ENCODE measurements at places on chromosomes 4 and X.
A peak's percentile ranks its signal among the peaks of the same experiment; 100 is the strongest.

DNA sequence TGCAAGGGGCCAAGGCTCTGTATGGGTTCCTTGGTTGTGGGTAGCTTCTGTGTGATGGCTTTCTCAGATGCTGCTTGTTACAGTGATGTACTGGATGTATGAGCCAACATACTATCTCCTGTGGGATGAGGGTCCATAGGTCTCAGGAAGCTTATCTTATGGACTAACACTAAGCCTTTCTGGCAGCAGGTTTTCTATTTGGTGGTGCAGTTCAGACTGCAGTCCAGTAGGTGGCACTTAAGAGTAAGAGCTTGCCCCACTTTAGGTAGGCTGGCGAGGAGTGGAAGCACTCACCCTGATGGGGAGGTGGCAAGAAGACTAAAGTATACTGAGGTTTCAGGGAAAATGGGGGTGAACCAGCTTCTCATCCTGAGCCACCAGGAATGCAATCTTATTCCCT lies 306.7 kb upstream of the MAOA start:
- DNase-seq, result peak; percentile 46

DNA sequence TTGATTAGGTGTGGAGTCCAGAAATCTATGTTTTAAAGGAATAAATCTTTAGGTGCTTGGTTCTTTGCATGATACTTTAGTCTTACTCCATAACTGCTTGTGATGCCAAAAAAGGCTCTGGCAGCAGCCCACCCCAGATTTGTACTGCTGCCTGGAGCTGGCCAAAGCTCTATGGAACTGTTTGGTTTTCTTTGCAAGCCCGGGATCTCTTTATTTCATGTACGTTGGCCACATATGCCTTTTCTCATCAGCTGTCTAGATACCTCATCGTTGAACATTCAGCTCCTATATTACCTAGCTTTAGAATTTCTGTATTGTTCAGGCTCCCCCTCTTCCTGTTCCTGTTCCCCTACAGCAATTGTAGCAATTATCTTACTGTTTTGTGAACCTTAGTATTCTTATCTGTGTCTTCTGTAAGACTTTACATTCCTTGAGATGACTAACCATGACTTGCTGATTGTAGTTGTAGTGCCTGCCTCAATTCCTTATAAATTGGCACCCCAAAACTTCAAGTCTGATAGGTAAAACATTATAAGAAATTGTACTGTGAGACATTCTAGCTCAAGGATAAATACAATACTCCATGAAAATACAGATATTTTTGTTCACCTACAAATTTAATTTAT lies 199.4 kb upstream of the GPRIN3 start:
- DNase-seq, result no peak

DNA sequence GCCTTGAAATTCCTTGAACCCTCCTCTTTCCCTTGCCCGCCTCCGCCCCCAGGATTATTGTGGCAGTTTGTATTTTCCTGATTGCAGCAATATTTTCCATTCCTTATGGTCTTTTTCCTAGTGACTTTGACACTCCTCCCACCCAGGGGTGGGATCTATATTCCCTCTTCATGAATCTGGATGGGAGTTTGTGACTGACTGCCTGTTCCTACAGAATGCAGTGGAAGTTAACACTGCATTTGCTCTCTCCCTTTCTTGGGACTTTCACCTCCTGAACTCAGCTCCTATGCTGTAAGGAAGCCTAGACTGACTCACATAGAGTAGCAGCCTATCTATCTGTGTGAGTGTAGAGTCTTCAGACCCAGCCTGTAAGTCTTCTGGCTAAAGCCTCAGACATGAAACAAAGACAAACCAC lies 2.2 kb downstream of the FUNDC2 start:
- DNase-seq, result peak; percentile 33

DNA sequence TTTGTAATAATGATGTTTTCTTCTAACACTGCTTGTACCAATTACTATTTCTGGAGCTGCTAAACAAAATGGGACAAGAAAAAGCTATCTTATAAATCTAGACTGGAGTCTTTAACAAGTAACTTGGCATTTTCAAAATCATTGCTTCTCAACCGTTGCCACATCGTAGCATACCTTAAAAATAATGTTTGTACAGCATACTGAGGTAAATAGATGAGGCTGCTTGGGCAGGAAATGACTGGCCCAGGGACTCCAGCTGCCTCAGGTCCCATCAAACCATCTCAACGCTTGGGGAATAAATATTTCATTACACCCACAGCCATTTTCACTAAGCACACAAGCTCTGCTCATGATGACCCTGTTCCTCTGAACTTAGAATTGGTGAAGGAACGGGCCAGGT lies 115.1 kb downstream of the SPANXA1 start:
- DNase-seq, result peak; percentile 37

DNA sequence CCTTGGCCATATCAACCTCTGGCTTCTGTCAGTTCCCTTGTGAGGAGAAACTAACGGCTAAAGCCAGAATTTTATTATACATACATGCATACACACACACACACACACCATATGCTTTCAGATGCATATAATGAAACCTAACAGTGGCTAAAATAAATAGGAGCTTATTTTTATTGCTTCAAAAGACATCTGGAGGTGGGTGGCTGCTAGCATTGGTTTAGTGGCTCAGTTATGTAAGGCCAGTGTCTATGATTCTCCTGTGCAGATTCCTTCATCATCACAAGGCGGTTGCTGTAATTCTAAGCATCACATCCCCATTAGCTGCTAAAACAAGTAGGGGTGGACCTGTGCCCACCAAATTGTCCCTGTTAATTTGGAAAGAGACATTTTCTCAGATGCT lies 110.8 kb downstream of the MAPK10 start:
- no peak for DNase-seq

DNA sequence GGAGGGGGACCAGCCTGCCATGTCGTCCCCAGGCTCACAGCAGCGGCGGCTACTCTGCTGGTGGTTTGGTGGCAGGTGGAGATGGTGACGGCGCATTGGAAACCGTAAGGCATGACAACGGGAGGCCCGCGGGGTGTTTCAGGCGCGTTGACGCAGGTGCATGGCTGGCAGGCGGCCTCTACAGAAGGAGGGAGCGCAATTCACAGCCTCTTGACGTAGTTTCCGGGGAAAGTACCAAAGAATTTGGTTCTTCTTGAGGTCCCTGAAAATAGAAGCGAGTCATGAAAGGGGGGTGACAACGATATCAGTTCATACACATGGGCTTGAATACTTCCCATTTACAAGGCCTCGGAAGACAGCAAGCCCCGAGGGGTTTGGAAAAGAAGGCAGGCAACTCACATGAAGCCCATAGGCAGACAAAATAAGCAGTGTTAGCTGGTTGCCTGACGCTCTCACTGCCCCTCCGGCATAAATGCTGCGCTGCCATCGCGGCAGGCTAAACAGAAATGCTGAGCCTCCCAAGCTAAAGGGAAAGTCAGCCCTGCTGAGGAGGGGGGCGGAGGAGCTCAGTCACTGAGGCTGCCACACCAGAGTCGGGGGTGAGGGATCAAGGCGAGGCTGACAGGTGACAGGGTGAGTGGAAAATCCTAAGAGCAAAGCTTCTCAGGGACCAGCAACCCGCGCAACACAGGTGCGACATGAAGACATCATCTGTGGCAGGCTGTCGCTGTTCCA lies 52.3 kb upstream of the PDLIM3 start:
- DNase-seq, result no peak

- peak; percentile 15 for DNase-seq
These were observed 177.3 kb upstream of the DKK2 start for GRCh38 chr4:107213410-107213809.

DNA sequence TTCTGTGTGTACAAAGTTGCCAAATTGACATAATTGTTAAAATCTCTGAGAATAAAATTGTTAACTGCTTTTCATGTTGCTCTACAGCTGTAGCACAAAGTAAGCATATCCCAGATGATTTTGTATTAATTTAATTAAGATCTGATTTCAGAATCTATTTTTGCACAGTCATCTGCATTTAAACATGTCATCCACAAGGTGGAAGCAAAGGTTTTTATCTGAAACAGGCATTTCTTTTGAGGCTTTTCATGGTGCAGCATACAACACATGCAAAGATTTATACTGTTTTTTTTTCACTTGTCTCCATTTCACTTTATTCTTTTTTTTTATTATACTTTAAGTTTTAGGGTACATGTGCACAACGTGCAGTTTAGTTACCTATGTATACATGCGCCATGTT lies 51.2 kb downstream of the GC start:
- peak; percentile 39 for DNase-seq

GRCh38 chr4:2395584-2395983 lies 22.9 kb downstream of the ZFYVE28 start:
- no peak for DNase-seq

GRCh38 chr4:144740316-144740715 lies 94.4 kb downstream of the HHIP start:
- no peak for DNase-seq

DNA sequence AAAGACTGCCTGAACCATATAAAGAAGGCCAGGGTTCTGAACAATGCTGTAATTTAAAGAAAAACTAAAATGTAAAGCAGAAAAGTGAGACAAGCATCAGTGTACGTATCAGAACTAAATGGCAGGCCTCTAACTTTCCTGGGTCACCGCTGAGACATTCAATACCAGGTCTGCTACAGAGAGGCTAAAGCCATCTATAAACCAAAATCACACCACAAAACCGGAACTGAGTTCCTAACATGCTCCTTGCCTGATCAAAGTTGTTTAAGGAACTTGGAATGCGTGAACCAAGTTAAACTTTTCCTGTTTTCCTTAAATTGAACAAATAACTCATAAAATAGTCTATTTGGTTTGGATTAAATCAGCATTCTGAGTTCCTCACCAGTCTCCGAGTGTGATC lies 55.3 kb upstream of the TECRL start:
- no peak for DNase-seq

DNA sequence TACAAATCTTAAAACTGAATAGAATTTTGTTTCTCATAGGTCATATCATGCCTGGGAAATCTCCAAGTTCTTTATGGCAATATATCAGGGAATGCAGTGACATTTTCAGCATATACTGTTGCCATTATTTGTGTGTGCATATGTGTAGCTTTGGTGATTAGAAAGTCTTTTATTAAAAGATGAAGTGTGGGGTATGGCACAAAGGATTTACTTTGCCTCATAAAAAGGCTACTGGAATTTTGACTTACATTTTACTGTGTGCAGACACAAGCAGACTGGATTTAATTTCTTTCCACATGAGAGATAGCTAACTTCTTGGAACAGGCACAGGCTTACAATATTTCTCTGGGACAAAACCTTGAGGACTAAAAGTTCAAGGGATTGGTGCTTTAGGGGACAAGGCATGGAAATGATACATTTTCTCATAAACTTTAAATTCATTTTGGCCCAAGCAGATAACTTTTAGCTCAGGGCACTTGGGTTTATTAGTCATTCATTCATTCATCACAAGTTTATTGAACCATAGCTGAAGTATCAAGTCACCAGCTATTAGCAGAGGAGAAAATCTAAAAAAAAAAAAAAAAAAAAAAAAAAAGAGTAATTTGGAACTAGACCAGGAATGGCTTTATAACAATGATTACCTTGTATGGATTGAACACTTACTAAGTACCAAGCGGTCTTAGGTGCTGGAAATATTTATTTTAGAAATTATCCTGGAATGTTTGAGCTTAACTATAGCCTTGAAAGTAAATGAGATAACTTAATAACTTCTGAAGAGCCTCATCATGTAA lies 191.5 kb downstream of the SLIT2 start:
- no peak for DNase-seq

DNA sequence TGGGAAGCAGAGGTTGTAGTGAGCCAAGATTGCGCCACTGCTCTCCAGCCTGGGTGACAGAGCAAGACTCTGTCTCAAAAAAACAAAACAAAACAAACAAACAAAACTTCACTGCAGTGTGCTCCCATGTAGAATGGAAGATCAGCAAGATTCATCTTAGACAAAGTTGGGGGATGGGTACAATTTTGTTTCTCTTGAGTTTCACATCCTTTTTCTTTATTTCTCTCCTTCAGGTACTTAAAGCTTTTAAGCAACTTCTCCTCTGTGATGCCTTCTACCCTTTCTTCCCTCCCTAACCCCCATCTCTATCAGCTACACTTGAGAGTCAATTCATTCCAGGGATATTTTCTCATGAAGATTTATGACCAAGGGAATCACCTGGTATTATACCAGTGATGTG lies 15.5 kb upstream of the RBBP7 start:
- no peak for DNase-seq

- DNase-seq, result no peak
These were observed 424.3 kb downstream of the SLITRK2 start for GRCh38 chrX:146241902-146242301.

DNA sequence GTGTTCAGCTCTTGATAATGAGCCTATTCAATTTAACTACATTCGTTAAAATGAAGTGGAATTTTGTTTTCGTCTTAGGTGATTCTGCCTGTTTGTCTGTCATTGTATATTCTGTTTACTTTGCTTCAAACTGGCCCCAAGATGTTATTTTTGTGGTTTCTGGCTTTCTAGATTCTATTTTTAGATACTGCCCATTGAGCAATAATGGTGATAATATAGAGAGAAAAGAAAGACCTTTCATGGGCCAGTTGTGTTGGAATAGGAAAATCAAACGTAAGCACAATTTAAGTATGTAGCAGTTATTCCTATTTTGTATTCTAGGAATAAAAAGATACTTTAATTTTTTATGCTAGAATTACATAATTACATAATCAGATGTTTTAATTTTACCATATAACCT lies 4.0 kb downstream of the CDKN2AIP start:
- DNase-seq, result no peak

DNA sequence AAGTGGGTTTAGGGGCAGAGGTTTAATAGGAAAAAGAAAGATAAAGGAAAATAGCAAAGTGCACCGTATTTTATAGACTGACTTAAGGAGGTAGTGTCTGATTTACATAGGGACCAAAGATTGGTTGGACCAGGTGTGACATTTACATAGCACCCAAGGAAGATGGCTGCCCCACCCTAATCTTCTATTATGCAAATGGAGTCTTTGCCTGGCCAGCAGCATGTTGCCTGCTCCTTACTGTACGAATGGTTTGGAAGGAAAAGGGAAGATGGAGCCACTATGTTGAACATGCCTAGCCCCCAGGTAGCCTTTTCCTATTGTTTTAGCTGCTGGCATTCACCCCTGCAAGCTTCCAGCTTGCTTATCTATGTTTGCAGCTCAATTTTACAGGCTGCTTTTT lies 146.2 kb upstream of the PDE5A start:
- DNase-seq, result no peak

- no peak for DNase-seq
These were observed 465.2 kb upstream of the BOD1L1 start for GRCh38 chr4:14092741-14093140.

DNA sequence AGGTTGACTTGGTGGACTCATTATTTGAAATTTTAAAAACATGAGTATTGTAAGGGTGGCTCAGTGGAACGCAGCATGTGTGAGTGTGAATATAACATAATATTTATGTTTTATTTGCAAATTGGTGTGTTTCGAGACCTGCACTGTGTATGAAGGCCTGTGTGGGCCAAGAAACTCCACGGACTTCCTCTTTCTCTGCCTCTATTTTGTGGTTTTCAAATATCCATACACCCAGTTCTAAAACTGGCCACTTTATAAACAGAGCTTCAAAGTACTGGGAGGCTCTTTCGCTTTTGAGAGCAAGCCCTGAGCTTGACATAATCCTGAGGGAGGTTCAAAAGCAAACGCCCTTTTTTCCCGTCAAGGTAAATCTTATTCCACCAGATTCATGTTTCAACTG lies 187.7 kb downstream of the GPAT3 start:
- DNase-seq, result no peak

- DNase-seq, result no peak
These were observed 38.0 kb downstream of the PI4K2B start for GRCh38 chr4:25271866-25272265.
